ENCODE measurements at places on chromosomes 3 and 15.

GRCh38 chr3:30680789-30681648 lies 74.6 kb downstream of the TGFBR2 start:
- DNase-seq = peak; percentile 94

DNA sequence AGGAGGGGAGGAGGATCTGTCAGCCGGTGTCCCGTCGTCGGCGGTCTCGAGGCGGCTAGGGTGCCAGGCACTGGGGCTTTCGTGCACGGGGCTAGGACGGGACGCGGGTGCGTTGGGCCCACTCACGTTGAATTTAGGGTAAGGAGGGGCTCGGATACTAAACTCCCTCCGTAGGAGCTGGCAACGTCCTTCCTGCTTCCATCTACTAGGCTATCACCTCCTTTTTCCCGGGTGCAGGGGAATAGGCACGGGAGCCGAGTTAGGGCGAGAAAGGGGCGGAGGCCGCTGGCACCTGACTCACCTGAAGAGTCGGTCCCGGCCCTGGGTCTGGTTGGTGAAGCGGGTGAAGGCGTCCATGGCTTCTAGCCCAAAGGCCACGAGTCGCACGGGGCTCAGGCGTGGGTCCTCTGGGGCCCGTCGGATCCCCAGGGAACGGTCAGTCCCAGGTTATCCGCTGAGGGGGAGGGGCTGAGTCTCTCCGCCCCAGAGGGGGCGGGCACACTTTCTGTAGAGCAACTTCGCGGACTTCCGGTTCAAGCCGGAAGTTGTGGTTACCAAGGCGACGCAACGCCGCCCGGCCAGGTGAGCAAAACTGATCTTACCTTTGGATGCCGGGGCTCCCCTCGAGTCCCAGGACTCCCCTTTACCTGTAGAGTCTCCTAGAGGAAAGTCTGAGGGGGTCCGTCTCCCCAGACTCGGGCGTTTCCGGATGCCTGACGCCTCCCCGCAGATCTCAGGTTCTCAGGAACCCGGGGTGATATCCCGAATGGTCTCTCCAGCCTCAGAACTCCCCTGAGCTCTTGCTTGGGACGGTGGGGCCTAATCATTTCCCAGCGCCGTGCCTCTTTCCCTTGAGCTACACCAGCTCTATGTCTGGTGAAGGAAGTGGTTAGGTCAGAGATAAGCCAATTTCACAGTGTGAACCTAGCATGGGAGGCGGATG lies at the start of the genes PEX11A and WDR93:
Gene PEX11A (minus strand): TSS at position 479 of the 943 bp plus-strand sequence. CDS start 122 bp downstream, at position 357.
Gene WDR93 (plus strand): TSS at position 536 of the 943 bp plus-strand sequence. CDS start 10,936 bp downstream, outside the sequence.
- peak; percentile 66 for DNase-seq

DNA sequence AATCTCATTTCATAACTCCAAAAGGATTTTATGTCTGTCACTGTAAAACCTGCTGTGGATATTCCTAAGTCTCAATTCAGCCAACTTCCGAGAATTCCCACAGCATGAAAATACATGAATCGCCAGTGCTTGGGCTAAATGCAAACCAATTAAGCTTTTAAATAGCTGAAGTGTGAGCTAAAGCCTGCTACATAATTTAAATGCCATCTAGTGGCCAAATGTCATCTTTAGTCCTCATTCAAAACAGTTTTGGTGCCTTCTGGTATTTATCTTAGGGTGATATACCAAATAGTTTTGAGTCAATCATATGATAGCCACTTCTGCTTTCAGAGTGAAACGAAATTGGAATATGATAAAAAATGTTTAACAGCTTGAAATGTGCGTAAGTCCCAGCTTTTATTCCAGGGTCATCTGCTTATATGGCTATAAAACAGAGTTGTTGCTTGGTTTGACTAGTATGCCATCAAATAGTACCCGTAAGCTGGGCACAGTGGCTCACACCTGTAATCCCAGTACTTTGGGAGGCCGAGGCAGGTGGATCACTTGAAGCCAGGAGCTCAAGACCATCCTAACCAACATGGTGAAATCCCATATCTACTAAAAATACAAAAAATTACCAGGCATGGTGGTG lies 41.8 kb upstream of the CCNL1 start:
- peak; percentile 12 for DNase-seq

- DNase-seq = no peak
These were observed 136.4 kb upstream of the GOLGA6L4 start for GRCh38 chr15:84099181-84099580.
